NCI-H1092 treated with DMSO at 0.1 percent for 48 hours (cell line): ENCODE measurements at places on chromosomes 1 and 21.
A peak's percentile ranks its signal among the peaks of the same experiment; 100 is the strongest.

DNA sequence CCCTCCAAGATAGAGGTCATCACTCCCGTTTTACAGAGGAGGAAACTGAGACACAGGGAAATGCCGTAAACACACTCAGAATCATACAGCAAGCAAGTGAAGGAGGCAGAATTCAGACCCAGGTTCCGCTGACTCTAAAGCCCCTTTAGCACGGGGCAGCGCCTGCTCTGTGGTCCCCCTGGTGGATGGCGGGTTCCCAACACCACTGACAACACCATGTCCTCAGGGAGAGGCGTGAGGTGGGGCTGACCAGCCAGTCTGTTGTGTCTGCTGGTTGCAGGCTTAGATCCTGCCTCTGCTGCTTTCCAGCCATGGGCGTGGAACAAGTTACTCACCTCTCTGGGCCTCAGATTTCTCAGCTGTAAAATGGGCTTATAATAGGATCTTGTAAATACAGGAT is 617.3 kb downstream of the MATN1 start:
- DNase-seq, result peak; percentile 39

DNA sequence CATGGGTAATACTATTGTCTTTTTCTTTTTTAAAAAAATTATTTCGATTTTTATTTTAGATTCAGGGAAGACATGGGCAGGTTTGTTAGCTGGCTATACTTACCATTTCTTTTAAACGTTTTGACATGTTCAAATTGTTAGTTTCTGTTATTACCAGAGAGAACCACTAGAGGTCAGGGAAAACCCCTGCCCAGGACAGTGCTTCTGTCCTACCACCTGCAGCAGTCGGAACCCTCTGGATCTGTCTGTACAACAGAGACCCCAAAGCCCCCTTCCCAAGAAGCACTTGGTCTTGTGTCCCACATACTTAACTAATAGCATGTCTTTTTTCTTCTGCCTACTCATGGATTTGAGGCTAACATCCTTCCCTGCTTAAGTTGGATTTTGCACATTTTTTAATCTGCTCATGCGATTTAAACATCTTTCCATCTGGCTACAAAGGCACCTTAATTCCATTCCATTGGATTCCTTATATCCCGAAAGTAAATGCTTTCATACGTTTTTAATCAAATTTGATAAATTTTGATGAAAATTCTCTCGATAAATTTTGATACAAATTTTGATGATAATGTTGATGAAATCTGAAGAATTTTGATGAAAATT is 10.0 kb upstream of the C1orf115 start:
- DNase-seq, result peak; percentile 64

DNA sequence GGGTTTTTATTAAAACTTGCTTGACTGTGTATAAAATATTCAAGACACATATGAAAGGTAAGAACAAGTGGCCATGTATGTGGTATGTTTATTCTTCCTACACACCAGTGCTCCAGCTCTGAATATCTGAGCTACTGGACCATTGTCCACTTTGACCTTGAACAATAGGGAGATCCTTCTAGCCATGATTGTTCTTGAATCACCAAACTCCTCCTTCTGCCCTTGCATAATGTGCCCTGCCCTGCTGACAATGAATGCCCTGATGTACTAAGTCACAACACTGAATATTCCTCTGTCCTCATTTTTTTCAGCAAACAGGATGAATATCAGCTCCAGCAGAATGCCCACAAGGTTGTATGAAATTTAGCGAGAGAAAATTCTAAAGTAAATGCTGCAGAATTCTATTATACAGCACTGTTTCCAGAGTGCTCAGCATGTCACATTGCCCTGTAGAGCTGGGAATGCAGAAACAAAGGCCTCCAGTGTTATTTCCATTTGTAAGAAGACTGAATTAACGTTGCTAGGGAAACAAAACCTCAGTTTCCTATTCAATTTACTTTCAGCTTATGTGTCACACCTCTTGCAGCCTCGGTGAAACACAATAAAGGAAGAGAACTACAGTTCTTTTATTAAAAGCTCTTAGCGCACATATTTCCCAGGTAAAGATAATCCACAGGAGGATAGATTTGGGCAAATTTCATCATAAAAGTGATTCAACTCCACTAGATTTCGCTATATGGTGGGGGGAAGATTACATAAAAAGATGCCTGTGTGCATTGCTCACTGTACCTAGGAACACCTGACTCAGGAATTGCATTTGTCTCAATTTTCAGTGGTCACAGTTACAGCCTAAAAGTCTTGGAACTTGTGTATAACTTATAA is 187.4 kb upstream of the ATP1B1 start:
- DNase-seq, result no peak

- no peak for DNase-seq
These were observed 350.0 kb downstream of the USP25 start for GRCh38 chr21:16079830-16080229.

DNA sequence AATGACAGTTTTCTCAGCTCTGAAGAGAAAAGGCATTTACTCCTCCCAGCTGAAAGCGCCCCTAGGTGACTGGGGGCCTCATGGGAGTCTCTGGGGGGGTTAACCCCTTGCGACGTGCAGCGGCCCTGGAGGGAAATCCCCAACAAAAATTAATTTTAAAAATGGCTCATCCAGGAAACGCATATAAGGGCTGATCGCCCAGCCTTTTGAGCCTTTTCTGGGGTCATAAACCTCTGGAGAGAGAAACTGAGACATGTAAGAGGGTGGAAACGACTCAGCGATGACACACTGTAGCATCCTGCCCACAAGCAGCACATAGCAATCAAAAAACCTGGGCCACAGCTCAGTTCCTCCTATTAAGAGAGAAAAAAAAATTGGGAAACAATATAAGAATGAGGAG is 20.4 kb upstream of the HPDL start:
- DNase-seq, result no peak

DNA sequence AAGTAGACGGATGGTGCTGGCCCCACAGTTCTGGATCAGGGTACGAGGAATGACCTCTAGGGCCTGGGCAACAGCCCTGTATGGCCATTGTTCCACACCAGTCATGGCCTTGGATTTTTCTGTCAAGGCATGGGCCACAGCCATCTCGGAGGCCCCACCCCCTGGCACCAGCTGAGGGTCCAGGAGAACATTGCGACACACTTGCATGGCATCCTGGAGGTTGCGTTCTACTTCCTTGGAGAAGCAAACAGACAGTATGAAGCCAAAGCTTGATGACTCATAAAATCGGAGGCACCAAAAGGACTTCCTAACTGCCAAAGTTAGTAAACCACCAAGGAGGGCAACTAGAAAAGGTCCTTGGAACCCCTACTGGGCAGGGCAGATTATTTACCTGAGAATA is 11.9 kb upstream of the VHLL start:
- DNase-seq, result no peak

DNA sequence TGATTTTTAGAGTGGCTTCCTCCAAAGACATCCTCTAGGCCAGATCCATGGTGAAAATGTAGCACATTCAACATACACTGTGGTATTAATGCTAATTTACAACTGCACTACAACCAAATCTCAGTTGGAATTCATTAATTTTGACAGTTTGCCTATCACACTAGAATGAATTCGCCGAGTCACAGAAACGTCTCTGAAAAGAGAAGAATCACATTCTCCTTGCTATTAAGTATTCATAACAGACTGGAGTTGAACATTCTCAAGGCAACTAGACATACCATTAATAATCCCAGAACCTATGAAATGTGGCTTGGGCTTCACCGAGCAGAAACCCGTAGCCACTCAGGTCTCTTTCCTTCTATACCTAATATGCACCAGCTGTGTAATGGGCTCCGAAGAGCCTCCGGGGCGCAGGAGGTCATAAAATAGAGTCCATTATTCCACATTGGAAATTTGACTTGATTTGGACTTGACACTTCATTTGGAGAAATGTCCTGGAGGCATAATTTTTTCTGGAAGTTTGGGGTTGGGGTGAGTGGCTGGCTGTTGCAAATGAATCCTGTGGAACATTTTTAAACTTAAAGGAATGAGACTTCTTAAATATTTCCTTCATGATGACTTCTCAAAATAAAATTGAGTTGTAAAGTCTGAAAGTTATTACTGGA is 117.1 kb downstream of the DSCAM start:
- DNase-seq, result no peak

DNA sequence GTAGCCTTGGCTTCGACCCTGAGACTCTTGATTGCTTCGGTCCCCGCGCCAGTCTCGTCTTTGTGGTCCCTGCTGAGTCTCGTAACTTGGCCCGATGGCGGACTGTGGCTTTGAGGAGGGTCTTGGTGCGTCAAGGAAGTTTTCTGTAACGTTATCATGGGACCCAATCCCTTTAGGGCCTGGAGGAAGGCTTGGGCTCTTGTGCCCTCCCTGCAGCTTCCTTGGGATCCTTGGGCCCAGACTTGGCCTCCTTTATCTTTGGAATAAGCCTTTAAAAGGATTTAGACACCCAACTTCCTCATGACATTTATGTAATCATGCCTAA is 371 bp downstream of the ZMPSTE24 start:
- DNase-seq, result no peak

GRCh38 chr1:208118841-208119606 is 125.2 kb downstream of the PLXNA2 start:
- no peak for DNase-seq

DNA sequence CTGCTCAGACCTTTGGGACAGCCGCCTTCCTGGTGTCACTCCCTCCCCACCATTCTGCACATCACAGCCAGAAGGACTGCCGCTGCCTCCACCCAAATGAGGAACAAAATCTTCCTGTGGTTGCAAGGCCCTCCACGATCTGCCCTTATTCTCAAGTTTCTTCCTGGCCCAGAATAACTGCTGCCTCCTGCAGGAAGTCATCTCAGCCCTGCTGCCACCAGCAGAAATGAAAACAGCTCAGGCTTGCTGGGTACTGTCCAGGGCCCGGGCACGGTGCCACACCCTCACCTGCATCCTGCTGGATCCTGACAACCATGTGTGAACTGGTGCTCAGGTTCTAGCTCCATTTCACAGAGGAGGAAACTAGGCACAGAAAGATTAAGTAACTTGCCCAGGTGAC is 2.8 kb downstream of the CLDN19 start:
- DNase-seq, result peak; percentile 5

DNA sequence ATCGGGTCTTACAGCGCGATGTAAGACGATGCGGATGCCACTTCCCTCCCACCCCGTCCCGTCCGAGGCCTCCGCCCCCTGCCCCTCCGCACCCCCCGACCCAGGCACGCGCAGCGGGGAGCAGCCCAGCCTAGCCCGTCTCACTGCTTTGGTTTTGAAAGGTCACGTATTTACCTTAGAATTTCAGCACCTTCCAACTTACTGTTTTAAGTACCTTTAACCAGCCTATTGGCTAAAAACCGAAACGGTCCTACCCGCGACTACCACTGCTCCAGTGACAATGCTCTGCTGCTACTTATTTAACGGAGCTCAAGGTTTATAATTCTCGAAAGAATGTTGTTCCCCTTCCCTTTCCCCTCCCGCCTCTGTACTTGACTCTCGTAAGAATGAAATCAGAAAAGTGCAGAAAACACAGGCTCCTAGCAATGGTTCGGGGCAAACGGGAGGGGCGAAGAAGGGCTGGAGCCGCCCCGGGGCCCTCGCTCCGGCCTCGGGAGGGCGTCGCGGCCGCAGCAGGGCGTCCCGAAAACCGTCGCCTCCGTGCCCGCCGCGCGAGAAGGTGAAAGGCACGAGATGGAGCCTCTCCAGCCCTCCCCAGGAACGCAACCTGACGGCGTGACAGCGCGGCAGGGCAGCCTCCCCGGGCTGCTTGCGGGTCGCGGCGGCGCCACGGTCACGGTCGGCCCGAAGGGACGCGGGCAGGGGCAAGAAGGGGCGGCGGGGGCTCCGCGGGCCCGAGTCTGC is 667 bp downstream of the TMEM50B start:
- DNase-seq, result peak; percentile 39

DNA sequence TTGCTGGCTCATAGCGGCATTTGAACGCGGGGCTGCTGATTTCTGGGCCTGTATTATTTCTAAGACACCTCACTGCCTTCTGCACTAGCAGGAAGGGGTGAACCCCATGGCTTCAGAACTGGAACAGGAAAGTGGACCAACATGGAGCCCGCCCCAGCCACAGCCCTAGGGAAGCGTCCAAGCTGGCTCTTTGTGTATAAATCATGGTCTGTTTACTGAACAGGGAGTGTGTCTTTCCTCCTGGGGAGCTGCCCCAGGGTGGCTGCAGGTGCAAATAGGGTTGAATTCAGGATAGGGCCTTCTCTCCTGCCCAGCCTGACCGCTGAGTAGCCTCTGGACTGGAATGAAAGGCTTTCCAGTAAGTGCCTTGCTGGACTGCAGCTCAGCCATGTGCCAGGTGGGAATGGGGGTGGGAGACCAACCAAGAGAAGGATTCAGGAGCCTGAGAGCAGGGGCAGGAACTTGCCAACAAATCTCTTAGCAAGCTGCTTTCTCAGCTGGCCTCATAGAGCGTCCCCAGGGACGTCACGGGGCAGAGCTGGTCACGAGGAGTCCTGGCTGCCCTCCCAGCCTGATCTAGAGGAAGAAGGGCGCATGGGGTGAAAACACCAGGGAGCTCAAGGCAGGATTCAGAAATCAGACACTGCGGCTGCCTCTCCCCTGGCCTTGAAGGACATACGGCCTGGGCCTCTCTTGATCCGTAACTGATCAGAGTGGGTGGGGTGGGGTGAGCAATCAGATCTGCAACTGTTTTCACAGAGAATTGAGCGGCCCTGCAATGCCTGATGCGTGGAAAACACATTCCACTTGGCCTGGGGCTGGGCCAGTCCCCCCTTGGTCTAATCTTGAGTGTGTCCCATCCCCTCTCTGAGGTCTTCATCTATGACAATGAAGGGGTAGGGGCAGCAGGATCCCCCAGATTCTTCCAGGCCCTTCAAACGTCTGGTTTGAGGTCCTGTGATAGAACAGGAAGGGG is 56.5 kb upstream of the SELENON start:
- peak; percentile 99 for DNase-seq

- DNase-seq, result no peak
These were observed 32.9 kb upstream of the RNF187 start for GRCh38 chr1:228454238-228454637.

DNA sequence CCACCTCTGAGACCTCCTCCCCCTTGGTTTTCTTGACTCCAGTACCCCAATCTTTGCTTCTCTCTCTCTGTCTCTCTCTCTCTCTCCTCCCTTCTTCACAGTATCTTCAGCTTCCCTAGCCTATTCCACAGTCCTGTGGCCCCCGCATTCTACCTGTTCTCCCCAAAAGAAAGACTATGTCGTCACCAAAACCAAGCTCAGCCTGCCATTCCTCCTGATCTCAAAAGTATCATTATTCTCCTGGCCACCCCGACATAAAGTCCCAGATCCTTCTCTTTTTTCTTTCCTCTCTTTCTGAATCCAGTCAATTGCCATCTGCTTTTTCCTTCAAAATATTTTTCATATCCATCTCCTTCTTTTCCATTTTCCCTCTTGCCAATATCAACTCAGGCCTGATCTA is 23.7 kb upstream of the KHDRBS1 start:
- no peak for DNase-seq
